ENCODE measurements at places on chromosomes 16 and 17.

GRCh38 chr17:60154616-60155426, 5.0 kb downstream of the CA4 start:
- no peak overlapping the region for H3K4me3 ChIP-seq
- no peaks in the 10 kb centered on the region for H3K36me3 ChIP-seq
- H3K4me1 ChIP-seq, result peaks cover 11% of the 10 kb centered on the region
- ATAC-seq, result no peak

GRCh38 chr16:2713523-2713922, 6.5 kb downstream of the PRSS27 start:
- H3K36me3 ChIP-seq, result peaks cover 6% of the 10 kb centered on the region
- no peak overlapping the region for H3K27ac ChIP-seq
- ATAC-seq, result no peak
- no peak overlapping the region for H3K4me3 ChIP-seq
- peaks cover 48% of the 10 kb centered on the region for H3K4me1 ChIP-seq

- H3K4me3 ChIP-seq, result no peak overlapping the region
- peaks cover 63% of the 10 kb centered on the region for H3K36me3 ChIP-seq
- no peaks in the 10 kb centered on the region for H3K27me3 ChIP-seq
- H3K4me1 ChIP-seq, result no peaks in the 10 kb centered on the region
- H3K27ac ChIP-seq, result no peak overlapping the region
- no peak for ATAC-seq
These were observed 101.2 kb downstream of the TTC19 start for GRCh38 chr17:16100737-16101400.

GRCh38 chr17:42399121-42399520, 10.9 kb upstream of the STAT3 start:
- no peak overlapping the region for H3K4me3 ChIP-seq
- no peaks in the 10 kb centered on the region for H3K27me3 ChIP-seq
- no peak for ATAC-seq
- peaks cover 18% of the 10 kb centered on the region for H3K4me1 ChIP-seq

GRCh38 chr17:1197781-1198490, 18.2 kb upstream of the ABR start:
- H3K27me3 ChIP-seq, result no peaks in the 10 kb centered on the region
- H3K27ac ChIP-seq, result peak overlapping the region; percentile 88
- H3K4me3 ChIP-seq, result peak overlapping the region; percentile 18
- H3K36me3 ChIP-seq, result no peaks in the 10 kb centered on the region
- peak; percentile 96 for ATAC-seq

GRCh38 chr17:11404431-11405276, 163.6 kb downstream of the SHISA6 start:
- H3K27me3 ChIP-seq, result no peaks in the 10 kb centered on the region
- no peak for ATAC-seq
- no peaks in the 10 kb centered on the region for H3K36me3 ChIP-seq
- H3K27ac ChIP-seq, result no peak overlapping the region
- H3K4me3 ChIP-seq, result no peak overlapping the region

- peak overlapping the region; percentile 87 for H3K27ac ChIP-seq
- H3K27me3 ChIP-seq, result peaks cover 3% of the 10 kb centered on the region
- peak overlapping the region; percentile 93 for H3K4me3 ChIP-seq
These were observed 1.3 kb downstream of the KIAA0513 start for GRCh38 chr16:85028685-85029407.

GRCh38 chr17:76735006-76735405, 2.1 kb downstream of the SRSF2 start:
- H3K4me3 ChIP-seq, result peak overlapping the region; percentile 96
- H3K36me3 ChIP-seq, result peaks cover 37% of the 10 kb centered on the region
- no peaks in the 10 kb centered on the region for H3K27me3 ChIP-seq
- no peak for ATAC-seq
- H3K27ac ChIP-seq, result peak overlapping the region; percentile 98
- H3K4me1 ChIP-seq, result peaks cover 68% of the 10 kb centered on the region

DNA sequence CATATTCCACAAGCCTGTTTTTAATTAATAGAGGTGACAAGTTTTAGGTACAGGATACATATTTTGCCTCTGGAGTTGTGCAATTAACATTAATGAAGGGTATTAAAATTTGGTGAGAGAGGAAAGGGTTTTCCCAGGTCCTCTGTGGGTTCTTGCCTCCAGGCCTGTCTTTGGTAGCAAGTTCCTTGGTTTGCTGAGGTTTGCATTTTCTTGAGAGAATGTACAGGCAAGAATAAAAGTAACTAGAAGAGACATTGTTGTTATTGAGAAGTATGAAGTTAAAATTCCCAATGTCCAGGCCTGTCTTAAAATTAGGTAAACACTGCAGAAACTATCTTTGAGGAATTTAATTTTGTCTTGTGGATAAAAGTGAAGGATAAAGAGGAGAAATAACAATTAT, 316.9 kb downstream of the WWOX start:
- no peak for ATAC-seq
- peaks cover 22% of the 10 kb centered on the region for H3K36me3 ChIP-seq
- H3K4me1 ChIP-seq, result no peaks in the 10 kb centered on the region
- H3K27me3 ChIP-seq, result no peaks in the 10 kb centered on the region
- no peak overlapping the region for H3K4me3 ChIP-seq

- peaks cover 19% of the 10 kb centered on the region for H3K4me1 ChIP-seq
- H3K4me3 ChIP-seq, result no peak overlapping the region
- H3K27me3 ChIP-seq, result no peaks in the 10 kb centered on the region
These were observed 6.1 kb downstream of the CARMIL2 start for GRCh38 chr16:67651039-67651438.

GRCh38 chr16:15618392-15618791, 24.6 kb downstream of the MARF1 start:
- H3K4me3 ChIP-seq, result no peak overlapping the region
- peak overlapping the region; percentile 50 for H3K27ac ChIP-seq
- H3K4me1 ChIP-seq, result no peaks in the 10 kb centered on the region
- H3K27me3 ChIP-seq, result no peaks in the 10 kb centered on the region
- ATAC-seq, result no peak

GRCh38 chr17:19292377-19292711, 55.2 kb downstream of the EPN2 start:
- no peak overlapping the region for H3K4me3 ChIP-seq
- peaks cover 10% of the 10 kb centered on the region for H3K27me3 ChIP-seq
- no peak for ATAC-seq
- peaks cover 20% of the 10 kb centered on the region for H3K36me3 ChIP-seq
- peaks cover 22% of the 10 kb centered on the region for H3K4me1 ChIP-seq

- H3K4me3 ChIP-seq, result no peak overlapping the region
- no peaks in the 10 kb centered on the region for H3K4me1 ChIP-seq
- H3K27me3 ChIP-seq, result no peaks in the 10 kb centered on the region
- no peak overlapping the region for H3K27ac ChIP-seq
These were observed 16.8 kb downstream of the NQO1 start for GRCh38 chr16:69709456-69710084.

DNA sequence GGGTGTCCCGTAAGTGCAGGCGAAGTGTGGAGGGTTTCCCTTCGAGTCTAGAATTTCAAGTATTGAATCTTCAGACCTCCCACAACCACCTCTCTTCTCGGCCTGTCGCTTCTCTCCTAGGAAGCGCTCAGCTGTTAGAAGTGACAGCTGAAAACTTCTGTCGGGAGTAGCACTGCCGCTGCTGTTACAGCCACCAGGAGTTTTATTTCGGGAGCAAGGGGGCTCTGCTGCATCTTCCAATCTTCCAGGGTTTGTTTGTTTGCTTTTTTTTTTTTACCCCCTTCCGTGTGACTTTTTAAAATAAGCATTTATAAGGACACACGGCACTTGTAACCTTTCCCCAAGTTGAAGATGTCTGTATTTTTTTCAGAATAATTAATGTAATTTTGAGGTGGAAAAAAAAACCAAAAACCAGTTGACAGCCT, 767 bp downstream of the RPS6KB1 start:
- H3K4me3 ChIP-seq, result peak overlapping the region; percentile 100
- H3K4me1 ChIP-seq, result peaks cover 58% of the 10 kb centered on the region
- no peaks in the 10 kb centered on the region for H3K27me3 ChIP-seq

- no peaks in the 10 kb centered on the region for H3K4me1 ChIP-seq
- H3K27ac ChIP-seq, result no peak overlapping the region
- no peak overlapping the region for H3K4me3 ChIP-seq
- H3K36me3 ChIP-seq, result peaks cover 49% of the 10 kb centered on the region
- no peaks in the 10 kb centered on the region for H3K27me3 ChIP-seq
These were observed 56.9 kb upstream of the RASL10B start for GRCh38 chr17:35674552-35674951.

DNA sequence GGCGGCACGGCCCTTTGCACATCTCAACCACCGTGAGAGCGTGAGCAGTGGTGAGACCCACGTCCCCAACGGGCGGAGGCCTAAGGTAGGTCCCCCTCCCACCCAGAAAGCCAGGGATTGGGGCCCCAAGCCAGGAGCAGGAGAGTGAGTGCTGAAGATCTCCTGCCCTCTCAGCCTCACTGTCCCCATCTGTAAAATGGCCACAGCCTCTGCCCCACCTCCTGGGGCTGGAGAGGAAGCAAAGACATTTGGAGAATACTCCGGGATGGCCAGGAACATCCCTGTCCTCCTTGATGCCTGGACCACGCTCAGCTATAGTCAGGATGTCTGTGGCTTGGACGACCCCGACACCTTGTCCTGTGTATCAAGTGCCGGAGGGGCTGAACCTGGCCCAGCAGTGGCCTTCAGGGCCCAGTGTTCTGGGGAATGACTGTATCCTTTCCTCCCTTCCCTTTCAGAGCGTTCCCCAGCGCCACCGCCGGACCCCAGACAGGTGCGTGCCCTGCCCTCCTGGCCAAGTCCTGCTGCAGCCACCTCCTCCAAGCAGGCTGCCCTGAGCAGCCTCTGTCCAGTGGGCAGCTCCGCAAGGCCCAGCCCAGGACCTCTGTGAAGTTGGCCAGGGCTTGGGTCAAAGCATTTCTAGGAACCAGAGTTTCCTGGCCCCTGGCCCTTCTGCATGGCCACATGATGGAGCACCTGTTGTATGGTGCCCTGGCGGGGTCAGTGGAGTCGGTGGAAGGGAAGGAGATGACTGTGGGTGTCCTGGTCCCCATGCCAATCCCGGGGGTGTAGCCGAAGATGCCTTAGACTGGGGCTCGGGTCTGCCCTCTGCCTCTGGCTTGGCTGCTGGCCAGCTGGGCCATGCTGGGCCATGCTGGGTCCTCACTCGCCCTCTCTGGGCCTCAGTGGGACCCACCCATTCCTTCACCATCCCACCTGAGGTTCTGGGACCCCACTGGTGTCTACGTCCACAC, 38.4 kb downstream of the ADCY7 start:
- H3K36me3 ChIP-seq, result peaks cover 51% of the 10 kb centered on the region
- no peak overlapping the region for H3K27ac ChIP-seq
- no peak overlapping the region for H3K4me3 ChIP-seq
- H3K4me1 ChIP-seq, result peaks cover 4% of the 10 kb centered on the region

- no peak for ATAC-seq
- no peak overlapping the region for H3K4me3 ChIP-seq
- H3K36me3 ChIP-seq, result peaks cover 7% of the 10 kb centered on the region
- H3K4me1 ChIP-seq, result peaks cover 37% of the 10 kb centered on the region
- H3K27ac ChIP-seq, result no peak overlapping the region
These were observed 959 bp downstream of the SSH2 start for GRCh38 chr17:29929006-29929532.

GRCh38 chr17:37088459-37088858, 139.7 kb downstream of the AATF start:
- no peak for ATAC-seq
- peaks cover 70% of the 10 kb centered on the region for H3K36me3 ChIP-seq

DNA sequence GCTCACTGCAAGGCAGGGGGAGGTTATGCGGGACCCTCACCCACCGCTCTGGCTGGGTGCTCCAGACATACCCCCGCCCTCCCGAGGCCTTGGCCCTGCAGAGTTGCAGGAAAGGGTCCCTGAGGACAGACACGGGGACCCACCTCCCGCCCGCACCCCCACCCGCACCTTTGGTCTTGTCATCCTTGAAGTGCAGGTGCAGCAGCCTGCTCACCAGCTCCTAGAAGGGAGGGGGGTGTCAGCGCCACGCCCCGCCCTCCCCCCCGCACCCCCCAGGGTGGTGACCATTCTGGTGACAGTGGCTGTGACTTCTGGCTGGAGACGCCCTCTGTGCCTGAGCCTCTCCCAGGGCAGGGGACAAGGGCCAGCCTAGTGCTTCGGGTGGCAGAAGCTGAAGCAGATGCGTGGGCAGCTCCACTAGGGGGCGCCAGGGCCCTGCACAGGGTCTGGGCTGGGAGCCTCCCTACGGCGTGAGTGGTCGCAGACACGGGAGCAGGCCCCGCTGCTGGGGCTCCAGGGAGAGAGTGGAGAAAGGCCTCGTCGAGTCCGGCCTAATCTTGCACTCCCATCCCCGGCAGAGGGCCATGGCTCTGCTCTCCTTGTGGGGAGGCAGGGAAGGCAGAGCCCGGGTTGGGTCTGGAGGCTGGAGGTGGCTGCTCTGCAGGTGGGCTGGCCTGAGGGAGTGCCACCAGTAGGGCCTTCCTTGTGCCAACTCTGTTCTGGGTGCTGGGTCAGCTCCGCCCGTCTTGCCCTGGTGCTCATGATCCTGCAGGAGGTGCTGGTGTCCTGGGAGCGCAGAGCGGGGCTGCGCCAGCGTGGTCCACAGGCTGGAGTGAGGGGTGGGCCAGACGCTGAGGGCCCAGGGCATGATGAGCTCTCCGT, 2.7 kb downstream of the CENPX start:
- H3K27ac ChIP-seq, result no peak overlapping the region
- H3K4me3 ChIP-seq, result peak overlapping the region; percentile 26
- peaks cover 5% of the 10 kb centered on the region for H3K36me3 ChIP-seq
- no peaks in the 10 kb centered on the region for H3K27me3 ChIP-seq

- H3K27me3 ChIP-seq, result peaks cover 50% of the 10 kb centered on the region
- no peaks in the 10 kb centered on the region for H3K4me1 ChIP-seq
- H3K4me3 ChIP-seq, result no peak overlapping the region
- H3K36me3 ChIP-seq, result no peaks in the 10 kb centered on the region
These were observed 209.6 kb upstream of the NLRP1 start for GRCh38 chr17:5793899-5794298.

- ATAC-seq, result no peak
- H3K27me3 ChIP-seq, result no peaks in the 10 kb centered on the region
- H3K27ac ChIP-seq, result peak overlapping the region; percentile 92
- H3K4me3 ChIP-seq, result peak overlapping the region; percentile 93
- peaks cover 11% of the 10 kb centered on the region for H3K36me3 ChIP-seq
These were observed 68.7 kb downstream of the RAI1 start for GRCh38 chr17:17749921-17750320.

DNA sequence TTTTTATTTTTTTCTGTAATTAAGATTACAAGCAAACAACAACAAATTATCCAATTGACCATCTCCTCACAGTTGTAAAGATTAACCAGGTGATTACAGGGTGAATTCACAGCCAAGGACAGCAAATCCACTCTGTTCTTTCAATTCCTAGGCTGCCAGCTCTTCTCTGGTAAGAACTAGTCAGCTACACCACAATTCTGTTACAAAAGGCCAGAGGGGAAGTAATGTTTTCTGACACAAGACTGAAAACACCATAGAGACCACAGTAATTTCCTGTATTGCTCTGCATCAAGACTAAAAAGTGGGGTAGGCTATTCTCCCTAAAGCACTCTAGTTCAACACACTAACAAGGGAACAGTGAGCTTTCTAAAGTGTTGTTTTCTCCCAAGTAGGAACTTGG, 10.6 kb downstream of the CA10 start:
- no peaks in the 10 kb centered on the region for H3K27me3 ChIP-seq
- no peak overlapping the region for H3K27ac ChIP-seq
- ATAC-seq, result no peak
- H3K36me3 ChIP-seq, result no peaks in the 10 kb centered on the region
- no peak overlapping the region for H3K4me3 ChIP-seq

Data from stimulated activated memory B cell treated with anti-CD40 and anti-IgM and Interleukin-4, amounts not matched to agents 10 μg/mL and 1 μg/mL and 100 μg/mL, for 72 hours (primary cell).